Transverse colon (tissue), 4 donors: ENCODE measurements at places on chromosomes 4 and X. TPM values are rescaled to one million over a fixed set of nuclear protein-coding genes. Genes with fewer than 3 reads are reported as not detected.

GRCh38 chrX:133988010-133988409 lies 2.6 kb upstream of the GPC3 start:
- no peak for DNase-seq

GRCh38 chr4:71211748-71212147 lies 127.1 kb upstream of the SLC4A4 start:
- DNase-seq = no peak

- DNase-seq = no peak
These were observed 1.3 kb upstream of the TET2 start for GRCh38 chr4:105145156-105145902.

Gene UBE2A
- 87.9 TPM for total RNA-seq

GRCh38 chrX:43813898-43814297 lies 68.4 kb downstream of the MAOB start:
- no peak for DNase-seq

Gene DUSP21
- not detected for total RNA-seq

Gene ARMCX4
- 3.8 TPM for total RNA-seq

DNA sequence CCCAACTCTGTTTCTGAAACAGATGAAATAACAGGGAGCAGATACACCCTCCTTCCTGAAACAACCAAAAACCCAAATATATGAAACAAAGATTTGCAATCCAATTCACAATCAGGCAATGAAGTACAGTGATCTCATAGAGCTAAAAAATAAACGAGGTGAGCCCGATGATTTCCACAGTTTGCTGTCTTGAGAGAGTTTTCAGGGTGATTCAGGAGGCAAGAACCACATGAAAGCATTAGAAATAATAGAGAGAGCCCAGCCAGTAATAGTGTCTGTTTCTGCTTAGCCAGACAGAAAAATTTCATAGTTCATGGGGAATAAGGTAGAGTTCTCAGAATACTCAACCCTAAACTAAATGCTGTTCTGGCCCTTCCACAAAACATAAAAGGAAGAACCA lies 296.2 kb downstream of the PDHA2 start:
- no peak for DNase-seq

- DNase-seq = no peak
These were observed 235.1 kb downstream of the PPARGC1A start for GRCh38 chr4:23654791-23655190.

DNA sequence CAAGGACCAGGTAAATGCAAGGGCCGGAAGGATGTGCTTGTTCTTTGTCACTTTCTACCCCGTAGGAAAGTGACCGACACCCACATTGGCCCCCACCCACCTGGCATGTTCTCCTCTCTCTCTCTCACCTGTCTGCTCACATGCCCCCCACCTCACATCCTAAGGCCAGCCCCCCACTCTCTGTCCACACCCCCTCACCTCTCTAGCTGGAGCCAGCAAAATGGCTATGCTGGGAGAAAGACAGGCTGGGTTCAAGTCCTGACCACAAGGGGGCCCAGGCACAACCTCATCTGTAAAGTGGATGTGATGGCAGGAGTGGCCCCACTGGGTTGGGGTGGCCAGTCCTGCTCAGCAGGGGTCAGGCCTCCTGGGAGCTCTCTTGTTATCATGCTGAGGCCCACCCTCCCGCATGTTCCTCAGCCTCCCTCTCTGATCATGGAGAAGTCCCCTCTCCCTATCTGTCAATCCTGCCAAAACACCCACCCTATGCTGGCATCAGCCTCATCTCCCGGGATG lies 1.7 kb upstream of the PPP2R2C start:
- DNase-seq = no peak

Gene CACNA1F
- 0.96 TPM for total RNA-seq

DNA sequence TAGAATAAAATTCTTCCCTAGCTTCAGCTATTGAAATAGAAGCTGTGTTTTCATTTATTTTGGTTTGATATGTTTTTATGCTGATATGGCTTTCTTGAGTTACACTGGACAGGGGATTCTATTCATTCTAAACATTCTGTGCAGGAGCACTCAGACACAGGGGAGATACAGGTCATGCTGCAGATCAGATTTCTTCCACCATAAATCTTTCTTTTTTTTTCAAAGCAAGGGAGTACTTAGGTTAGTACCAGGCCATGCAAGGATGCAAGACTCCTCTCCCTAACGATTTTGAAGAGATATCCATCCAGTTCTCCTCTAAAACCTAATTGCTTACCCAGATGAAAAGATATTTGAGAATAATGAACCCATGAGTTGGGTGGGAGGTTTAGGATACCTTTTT lies 21.4 kb downstream of the ETDC start:
- no peak for DNase-seq

GRCh38 chr4:154164931-154165839 lies 326.4 kb downstream of the DCHS2 start:
- DNase-seq = no peak

DNA sequence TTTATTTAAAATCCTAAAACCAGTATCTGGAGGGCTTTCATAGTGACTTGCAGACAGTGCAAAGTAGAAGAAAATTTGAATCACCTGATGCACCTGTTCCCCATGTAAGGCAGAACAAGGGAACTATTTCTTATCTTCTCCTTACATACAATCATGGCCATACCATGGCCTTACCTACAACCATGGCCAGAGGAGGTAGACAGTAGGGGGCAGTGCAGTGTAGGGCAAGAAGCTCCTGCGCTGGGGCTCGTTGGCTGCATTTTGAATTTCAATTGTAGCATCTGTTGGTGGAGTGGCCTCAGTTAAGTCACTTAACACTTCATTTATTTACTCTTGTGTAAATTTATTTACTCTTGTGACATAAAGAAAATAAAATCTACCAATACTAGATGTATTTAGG lies 33.0 kb downstream of the GALNTL6 start:
- peak; percentile 50 for DNase-seq

Gene H2BW2
- total RNA-seq = not detected

DNA sequence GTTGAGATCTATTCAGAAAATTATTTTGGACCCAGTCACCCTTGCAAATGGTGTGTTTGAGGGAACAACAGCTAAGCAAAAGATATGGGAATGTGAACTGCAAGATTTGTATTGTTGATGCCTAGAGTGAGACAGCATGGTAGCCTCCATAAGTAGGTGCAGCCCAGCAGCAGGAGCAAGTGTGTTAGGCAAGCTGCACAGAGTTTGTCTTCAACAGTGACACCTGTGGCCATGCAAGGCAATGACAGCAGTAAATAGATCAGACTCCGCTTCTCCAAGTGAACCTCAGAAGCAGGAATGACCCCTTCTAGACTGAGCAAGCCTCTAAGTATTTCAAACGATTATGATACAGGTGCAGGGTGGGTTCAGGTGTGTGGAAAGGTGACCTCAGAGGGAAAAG lies 133.4 kb upstream of the MSX1 start:
- no peak for DNase-seq

GRCh38 chrX:70176938-70177533 lies at the start of gene DGAT2L6:
Gene DGAT2L6, plus strand, starts transcription at chrX:70177483. Its CDS starts 100 bp downstream, at chrX:70177583.
- DNase-seq = no peak

Gene BMP3
- total RNA-seq = 78.8 TPM

Gene MAGEB5
- not detected for total RNA-seq

GRCh38 chr4:25694466-25694865 lies 38.8 kb downstream of the SLC34A2 start:
- DNase-seq = no peak

Gene ANOS1
- total RNA-seq = not detected

Gene XAGE2
- not detected for total RNA-seq

- DNase-seq = no peak
These were observed 13.6 kb downstream of the HTRA3 start for GRCh38 chr4:8283161-8283560.

- no peak for DNase-seq
These were observed 57.9 kb downstream of the DKK2 start for GRCh38 chr4:106978046-106978774.

Gene MAGEA3
- not detected for total RNA-seq

DNA sequence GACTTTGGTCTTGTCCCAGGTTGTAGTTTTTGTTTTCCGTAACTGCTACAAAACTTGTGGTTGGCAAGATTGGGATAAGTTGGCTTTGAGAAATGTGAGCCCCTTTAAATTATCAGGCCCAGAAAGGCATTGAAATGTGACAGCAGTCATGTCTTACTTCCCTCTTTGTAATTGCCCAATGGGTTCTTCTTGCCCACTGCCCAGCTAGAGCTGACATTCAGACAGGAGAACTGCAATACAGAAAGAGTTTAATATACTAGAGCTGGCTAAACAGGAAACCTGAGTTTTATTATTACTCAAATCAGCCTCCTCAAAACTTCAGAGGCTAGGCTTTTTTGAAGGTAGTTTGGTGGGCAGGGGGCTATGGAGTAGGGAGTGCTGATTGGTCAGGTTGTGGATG lies 288.3 kb downstream of the ZNF674 start:
- DNase-seq = no peak

- no peak for DNase-seq
These were observed 763.6 kb upstream of the AGA start for GRCh38 chr4:178205826-178206225.

DNA sequence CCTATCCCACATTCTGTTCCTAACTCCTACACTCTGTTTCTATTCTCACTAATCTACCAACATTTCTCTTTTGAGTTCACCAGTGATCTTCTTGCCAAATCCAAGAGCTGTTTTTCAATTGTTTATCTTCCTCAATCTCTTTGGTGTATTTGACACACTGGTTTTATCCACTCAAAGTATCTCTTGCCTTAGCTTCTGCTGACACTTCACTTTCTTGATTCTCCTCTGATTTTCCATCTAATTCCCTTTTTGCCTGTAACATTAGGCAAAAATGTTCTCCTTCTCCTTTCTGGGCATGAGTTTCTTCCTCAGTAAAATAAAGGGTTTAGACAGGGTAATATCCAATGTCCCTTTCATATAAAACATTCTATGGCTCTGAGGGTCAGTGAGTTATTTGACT lies 26.2 kb downstream of the GRIA3 start:
- DNase-seq = no peak

DNA sequence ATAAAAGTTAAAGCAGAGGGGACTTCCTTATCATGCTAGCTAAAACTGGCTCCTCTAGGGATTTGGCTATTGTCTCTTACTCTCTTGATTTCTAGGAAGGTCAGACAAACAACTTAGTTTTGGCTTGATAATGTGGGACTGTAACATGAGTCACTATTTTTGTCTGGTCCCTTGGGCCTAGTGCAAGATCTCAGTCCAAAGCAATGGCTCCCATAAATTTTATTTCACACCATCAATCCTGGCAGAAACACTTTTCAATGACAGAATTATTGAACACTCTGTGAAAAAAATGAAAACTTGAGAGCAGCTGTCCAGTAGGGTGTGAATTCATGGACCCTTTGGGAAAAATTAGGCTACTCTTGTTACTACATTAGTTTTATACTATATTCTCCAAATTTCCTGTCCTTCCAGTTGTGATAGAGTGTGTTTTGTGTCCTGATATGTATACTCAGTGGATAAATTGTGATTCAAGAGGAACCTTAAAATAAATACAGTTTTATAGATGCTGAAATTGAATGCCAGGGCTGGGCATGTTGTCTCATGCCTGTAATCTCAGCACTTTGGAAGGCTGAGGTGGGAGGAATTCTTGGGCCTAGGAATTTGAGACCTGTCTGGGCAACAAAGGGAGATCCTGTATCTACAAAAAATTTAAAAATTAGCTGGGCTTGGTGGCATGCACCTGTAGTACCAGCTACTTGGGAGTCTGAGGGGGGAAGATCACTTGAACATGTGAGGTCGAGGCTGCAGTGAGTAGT lies 10.8 kb upstream of the SNCA start:
- no peak for DNase-seq

Gene PNCK
- 74.4 TPM for total RNA-seq

DNA sequence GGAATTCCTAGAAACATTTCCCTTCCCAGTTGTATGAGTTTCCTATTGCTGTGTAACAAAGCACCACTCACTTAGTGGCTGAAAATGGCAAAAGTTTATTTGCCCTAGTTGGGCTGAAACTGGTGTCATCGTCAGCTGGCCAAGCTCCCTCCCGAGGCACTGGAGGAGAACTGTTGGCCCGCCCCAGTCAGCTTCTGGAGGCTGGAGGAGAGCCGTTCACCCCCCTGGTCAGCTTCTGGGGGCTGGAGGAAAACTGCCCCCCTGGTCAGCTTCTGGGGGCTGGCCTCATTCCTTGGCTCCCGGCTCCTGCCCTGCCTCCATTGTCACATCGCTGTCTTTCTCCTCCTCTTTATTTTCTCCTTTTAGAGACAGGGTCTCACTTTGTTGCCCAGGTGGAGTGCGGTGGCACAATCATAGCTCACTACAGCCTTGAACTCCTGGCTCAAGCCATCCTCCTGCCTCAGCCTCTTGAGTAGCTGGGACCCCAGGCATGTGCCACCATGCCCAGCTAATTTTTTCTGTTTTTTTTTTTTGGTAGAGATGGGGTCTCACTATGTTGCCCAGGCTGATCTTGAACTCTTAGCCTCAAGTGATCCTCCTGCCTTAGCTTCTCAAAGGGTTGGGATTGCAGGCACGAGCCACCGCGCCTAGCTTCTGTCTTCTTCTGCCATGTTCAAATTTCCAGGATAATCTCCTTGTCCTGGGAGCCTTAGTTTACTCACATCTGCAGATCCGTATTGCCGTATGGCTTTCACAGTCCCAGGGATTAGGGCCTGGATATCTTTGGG lies 3.2 kb downstream of the RGS12 start:
- DNase-seq = no peak

- no peak for DNase-seq
These were observed 284.9 kb upstream of the PUDP start for GRCh38 chrX:7432901-7433300.

Gene MCF2
- not detected for total RNA-seq

GRCh38 chrX:71514367-71515037 lies 18.4 kb upstream of the OGT start:
- DNase-seq = peak; percentile 14

Gene STK32B
- 0.68 TPM for total RNA-seq

Gene AMER1
- total RNA-seq = 1.6 TPM

DNA sequence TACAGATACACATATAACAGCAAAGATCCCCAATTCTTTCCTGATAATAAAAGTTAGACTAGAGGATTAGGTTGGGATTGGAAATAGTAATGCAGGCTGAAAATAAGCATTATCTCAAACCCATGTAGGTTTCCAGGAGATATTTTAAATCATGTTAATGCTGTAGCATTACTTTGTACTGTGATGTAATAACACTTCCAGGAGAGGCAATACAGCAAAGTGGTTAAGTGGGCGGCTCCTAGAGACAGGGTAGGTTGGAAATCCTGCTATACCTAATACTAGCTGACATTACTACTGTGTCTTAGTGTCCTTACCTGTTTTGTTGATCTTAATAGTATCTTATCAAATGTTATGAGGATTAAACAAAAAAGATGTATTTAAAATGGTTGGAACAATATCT lies 9.6 kb downstream of the PAICS start:
- no peak for DNase-seq

GRCh38 chr4:128630871-128631270 lies 178.6 kb upstream of the JADE1 start:
- no peak for DNase-seq

Gene GUCY2F
- not detected for total RNA-seq
